Stimulated activated CD4-positive, alpha-beta T cell treated with anti-CD3 and anti-CD28 coated beads, Interleukin-12 subunit alpha, Interleukin-12 subunit beta, amount 100 ng/mL, for 24 hours (primary cell): ENCODE measurements at places on chromosomes 4 and X.

- DNase-seq: peak; percentile 22
Observed at GRCh38 chr4:577499-578450, 1.7 kb upstream of the TMEM271 start.

DNA sequence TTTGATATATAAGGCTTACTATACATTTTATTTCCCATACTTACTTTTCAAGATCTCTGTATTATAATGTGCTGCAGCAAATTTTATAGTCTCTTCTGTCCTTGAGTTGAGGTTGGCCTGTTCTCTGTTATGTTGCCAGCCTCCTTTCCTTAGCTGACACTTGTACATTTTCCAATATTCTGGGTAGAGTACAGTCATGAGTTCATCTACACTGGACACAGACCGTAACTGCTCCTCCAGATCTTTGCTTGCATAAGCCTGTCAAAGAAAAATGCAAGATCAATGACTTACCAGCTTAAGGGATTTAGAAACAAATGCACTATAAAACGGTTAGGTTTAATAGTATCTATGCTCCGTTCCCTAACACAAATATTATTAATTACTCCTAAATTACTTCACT lies 63.2 kb downstream of the VEGFC start:
- DNase-seq: no peak

DNA sequence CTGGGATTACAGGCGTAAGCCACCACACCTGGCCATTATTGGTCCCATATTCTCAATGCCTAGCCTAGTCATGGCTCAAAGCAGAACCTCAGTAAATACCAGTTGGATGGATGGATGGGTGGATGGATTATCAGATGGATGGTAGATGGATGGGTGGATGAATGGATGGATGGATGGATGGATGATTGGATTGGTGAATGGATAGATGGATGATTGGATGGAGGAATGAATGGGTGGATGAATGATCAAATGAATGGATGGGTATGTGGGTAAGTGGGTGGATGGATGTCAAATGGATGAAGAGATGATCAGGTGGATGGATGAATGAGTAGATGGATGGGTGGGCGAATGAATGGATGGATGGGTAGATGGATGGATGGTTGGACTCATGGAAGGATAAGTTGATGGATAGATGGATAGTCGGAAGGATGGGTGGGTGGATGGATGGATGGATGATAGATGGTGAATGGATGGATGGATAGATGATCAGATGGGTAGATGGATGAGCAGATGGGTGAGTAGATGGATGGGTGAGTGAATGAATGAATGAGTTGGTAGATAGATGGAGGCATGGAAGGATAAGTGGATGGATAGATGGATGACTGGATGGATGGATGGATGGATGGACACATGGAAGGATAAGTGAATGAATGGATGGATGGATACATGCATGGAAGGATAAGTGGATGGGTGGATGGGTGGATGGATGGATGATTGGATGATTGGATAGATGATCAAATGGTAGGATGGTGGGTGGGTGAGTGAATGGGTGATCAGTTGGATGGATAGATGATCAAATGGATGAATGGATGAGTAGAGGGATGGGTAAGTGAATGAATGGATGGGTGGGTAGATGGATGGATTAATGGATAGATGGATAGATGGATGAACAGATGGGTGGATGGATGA lies 22.0 kb upstream of the RNF4 start:
- no peak for DNase-seq

GRCh38 chrX:153406011-153406410 lies 4.9 kb upstream of the PNMA6E start:
- no peak for DNase-seq

DNA sequence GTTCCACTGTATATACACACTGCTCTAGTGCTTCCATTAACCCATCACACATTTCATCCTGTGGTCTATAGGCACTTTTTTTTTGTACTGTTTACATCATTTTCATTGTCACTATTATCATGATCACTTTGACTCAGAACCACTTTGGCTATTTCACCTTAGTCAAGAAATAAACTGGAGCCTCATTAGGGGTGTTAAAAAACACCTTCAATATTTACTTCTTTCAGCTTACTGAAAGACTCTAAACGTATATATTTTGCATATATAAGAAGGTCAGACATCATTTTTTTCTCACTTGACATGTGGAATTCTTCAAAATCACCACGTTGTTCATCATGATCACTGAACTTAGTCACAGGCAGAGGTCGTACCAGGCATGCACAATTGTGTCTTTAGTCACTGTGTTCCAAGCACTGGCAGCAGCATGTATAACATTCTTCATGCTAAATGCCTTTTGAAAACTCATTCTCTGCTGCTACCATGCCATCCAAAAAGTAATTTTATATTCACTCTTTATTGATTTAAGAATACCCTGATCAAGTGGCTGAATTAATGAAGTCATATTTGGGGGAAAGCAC lies 229.2 kb upstream of the ARSJ start:
- no peak for DNase-seq
